ENCODE measurements at places on chromosomes 7 and 10.

GRCh38 chr7:68133045-68133444 is 1136.4 kb downstream of the TYW1 start:
- no peak for DNase-seq

GRCh38 chr10:62992145-62992721 is 140.9 kb upstream of the NRBF2 start:
- no peak for DNase-seq

DNA sequence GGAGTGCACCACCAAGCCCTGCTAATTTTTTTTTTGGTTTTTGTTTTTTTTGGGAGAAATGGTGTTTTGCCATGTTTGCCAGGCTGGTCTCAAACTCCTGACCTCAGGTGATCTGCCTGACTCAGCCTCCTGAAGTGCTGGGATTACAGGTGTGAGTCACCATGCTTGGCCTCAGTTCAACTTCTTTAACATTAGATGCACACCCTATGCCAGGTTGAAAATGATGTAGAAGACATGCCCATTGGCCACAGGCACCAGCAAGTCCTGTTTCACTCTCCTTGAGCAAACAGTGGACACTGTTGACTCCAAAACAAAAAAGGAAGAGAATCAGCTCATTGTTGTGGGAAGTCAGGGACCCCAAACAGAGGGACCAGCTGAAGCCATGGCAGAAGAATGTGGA is 1205.3 kb downstream of the REEP3 start:
- no peak for DNase-seq

DNA sequence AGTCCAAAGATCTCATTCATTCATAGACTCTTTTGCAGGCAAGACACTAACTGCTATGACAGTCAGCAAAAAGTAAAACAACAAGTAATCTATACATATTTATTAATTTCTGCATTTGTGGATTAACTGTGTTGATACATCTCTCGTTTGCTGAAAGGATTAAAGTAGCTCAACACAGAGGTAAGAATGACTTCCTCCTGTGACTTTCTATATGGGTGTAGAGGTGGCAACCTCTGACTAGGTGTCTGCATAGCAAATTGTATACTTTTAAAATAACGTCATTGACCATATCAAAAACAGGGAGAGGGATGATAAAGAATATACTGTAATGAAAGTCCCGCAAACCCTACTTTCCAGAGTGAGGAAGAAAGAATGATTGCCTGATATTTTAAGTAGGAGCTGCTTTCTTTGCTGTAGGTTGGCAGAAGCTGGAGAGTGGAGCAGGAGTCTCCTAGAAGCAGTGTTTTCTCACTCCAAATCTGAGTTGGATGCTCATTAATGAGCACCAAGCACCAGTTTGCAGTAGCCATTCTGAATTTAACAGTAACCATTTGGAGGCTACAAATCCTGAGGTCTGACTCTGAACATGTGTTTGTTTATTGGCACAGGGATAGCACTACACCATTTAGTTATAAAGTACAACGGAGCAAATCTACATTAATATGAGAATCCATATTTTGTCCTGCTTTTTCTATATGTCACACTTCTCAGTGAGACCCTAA is 9.2 kb upstream of the LRRN3 start:
- no peak for DNase-seq

DNA sequence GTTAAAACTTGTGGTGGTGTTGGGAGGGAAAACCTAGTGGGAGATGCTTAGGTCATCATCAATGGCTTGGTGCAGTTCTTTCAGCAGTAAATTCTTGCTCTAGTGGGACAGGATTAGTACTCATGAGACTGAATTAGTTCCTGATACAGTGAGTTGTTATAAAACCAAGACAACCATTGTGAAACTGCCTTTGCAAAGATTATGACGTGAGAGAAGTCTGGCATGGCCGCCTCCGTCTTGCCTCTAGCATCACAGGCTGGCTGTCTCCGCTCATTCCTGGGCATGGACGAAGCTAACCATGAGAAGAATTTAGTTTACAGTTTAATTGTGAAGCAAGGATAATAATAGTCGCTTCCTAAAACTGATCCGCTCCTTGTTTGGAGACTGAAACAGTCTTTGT is 186.4 kb downstream of the KIF20B start:
- DNase-seq = no peak

DNA sequence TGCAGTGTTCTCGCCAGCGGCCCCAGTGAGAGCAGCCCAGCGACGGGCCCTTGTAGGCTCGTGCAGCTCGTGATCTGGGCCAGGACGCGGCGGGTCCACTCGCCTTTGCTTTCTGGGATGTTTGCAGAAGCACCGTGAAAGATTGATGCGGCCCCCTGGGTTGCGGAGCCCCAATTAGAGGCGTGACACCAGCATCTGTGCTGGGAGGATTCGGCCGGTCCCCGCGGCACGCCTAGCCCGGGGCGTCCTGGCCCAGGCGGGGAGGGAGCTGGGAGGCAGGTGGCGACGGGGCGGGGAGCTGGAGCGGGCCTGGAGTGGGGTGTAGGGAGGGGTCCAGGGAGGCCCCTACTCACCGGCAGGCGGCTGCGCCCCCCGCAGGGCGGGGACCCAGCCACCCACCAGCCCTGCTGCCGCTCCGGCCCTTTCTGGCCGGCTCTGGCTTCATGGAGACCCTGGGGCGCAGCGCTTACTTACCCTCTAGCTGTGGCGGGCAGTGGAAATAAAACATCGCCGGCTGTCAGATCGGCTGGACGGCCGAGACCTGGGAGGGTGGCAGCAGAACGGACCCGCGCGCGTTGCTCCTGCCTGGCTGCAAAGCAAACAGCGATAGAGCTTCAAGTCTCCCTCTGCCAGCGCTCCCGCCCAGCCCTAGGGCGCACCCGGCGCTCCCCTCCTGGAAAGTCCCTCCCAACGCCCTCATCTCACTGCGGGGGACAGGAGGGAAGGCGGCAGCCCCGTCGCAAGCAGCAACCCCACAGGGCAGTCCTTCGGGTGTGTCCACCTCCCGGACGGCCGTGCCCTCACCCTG is 752 bp downstream of the DRGX start:
- no peak for DNase-seq

- no peak for DNase-seq
These were observed 92.6 kb upstream of the NPY start for GRCh38 chr7:24191362-24191761.

- no peak for DNase-seq
These were observed 640.0 kb downstream of the SH2D4B start for GRCh38 chr10:81177651-81178244.

DNA sequence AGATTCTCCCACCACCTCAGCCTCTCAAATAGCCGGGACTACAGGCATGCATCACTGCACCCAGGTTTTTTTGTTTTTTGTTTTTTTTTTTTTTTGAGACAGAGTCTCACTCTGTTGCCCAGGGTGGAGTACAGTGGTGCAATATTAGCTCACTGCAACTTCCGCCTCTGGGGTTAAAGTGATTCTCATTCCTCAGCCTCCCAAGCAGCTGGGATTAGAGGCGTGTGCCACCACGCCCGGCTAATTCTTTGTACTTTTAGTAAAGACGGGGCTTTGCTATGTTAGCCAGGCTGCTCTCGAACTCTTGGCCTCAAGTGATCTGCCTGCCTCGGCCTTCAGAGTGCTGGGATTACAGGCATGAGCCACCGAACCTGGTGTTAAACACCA is 107.5 kb upstream of the KIF5B start:
- no peak for DNase-seq

DNA sequence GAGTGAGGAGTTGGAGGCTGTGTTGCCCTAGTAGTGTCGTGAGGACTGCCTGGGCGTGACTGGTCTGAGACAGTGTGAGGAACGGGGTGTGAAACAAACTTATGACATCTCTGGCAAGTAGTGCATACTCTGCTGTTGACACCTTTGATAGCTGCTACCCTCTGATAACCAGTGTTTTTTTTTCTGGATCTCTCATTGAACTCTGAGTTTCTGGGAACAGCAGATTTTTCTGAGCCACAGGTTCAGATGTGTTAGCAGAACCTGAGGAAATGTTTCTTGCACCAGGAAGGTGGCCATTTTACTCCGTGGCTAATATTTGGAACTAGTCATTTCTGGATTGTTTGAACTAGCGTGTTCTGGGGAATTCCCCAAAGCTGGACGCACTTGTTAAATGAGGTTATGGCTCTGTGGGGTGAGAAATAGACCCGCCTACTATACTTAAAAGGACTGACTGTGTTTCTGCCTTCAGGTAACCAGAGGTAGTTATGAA is 52.9 kb downstream of the AUTS2 start:
- no peak for DNase-seq

DNA sequence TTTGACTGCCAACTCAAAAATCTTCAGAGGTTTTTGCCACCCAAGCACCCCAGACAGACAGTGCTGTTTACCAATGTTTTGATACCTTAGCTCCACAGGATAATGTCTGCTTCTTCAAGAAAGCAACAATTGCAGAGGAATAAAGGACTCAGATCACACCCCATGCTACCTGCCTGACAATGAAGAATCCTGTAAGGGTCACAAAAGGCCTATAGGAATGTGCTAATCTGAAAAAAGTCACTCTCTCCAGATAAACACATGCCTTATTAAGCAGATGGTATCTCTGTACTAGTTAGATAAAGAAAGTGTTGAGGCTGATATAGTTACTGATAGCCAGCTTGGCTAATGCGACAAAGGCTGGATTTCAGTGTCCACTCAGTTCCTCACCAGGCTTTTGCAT is 1076.7 kb upstream of the SORCS1 start:
- DNase-seq = no peak

GRCh38 chr10:113791691-113792090 is 40.2 kb downstream of the PLEKHS1 start:
- DNase-seq = no peak

DNA sequence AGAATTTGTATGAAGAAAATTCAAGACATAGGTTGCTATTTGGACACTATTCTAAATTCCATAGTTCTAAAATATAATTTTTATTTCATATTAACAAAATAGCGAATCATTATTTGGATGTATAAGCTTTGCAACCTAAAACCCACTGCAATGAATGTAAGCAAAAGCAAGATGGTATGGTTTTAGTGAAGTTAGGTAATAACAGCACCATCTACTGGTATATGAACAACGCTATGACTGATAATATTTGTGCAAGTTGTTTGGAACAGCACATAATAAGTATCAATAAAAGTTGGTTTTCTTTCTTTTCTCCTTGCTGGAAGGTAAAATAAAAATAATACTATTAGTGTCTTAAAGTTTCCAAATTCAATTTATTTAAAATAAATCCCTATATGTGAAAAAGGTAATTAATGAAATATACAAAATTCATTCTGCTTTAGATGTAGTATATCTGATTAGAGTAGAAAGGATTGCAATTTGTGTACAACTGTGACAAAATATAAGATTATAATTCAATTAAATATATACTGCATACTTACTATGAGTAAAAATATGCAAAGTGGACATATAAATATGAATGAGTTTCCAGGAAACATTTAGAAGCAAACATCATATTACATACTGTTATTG is 79.0 kb upstream of the LSM8 start:
- DNase-seq = no peak

- no peak for DNase-seq
These were observed 483.9 kb downstream of the GRM8 start for GRCh38 chr7:126768836-126769235.

DNA sequence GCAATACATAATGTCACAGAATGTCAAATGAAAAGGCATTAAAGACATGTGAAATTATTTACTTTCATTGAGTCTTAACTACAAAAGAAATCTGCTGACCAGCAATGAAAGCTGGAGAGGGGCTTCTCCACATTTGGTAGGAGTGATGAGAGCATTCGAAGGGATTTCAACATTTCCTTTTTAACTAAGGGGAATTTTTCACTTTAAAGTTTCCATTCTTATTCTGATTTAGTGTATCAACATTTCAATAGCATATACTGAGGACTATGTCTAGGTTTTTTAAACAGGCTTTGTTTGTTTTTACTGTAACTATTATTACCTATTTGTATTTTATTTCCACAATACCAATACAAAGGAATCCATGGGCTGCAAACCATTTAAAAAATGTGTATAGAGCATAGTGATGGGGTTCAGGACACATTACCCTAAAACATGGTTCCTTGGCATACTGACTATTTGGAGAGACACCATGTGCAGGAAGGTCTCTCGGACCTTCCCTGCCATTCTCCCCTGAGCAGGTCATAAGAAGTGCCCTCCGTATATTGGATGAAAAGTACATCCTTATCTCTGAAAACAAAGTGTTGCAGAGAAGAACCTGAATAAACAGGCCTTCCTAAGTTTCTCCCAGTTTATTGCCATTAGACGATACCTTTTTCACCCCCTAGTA is 278.7 kb downstream of the DOCK4 start:
- DNase-seq = no peak

- no peak for DNase-seq
These were observed 19.7 kb downstream of the TRUB1 start for GRCh38 chr10:114957673-114958072.

DNA sequence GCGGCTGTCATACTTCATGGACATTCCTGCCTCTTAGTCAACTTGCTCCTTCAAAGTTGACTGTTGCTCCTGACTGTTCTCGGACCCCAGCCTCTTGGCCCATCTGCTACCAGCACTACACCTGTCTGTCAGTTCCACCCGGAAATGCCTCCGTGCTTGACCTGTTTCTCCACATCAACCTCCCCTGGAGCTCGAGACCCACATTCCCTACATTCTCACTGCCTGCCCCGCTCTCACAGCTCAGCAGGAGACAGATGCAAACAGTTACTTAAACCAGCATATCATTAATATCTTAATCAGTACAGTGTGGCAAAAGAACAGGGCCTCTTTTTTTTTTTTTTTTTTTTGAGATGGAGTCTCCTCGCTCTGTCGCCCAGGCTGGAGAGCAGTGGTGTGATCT is 174.3 kb downstream of the NRP1 start:
- no peak for DNase-seq

DNA sequence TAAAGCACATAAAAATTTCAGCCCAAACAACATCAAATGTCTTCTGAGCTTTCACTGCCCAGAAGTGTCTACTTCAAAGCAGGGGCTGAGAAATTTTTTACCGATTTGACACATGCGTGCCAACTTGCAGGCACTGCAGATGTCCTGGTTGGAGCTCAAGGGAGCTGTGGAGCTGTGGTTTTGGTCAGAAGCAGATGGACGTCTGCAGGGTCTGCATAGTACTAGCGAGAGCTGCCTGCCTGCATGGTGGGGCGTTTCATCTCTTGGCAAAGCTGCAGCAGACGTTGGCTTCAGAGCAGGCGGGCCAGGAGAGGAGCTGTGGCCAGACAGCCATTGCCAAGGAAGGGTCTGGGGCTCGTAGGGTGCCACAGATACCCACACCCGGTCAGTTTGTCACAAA is 296.7 kb downstream of the GLRX3 start:
- no peak for DNase-seq
